ENCODE measurements at places on chromosomes 13 and 19.

GRCh38 chr13:20016649-20017364, 58.3 kb downstream of the ZMYM2 start:
- no peak for DNase-seq

- DNase-seq = no peak
Measured at GRCh38 chr19:1206150-1206863, 729 bp downstream of the STK11 start.

- DNase-seq = no peak
Measured at GRCh38 chr13:33100886-33101285, 84.7 kb downstream of the KL start.

DNA sequence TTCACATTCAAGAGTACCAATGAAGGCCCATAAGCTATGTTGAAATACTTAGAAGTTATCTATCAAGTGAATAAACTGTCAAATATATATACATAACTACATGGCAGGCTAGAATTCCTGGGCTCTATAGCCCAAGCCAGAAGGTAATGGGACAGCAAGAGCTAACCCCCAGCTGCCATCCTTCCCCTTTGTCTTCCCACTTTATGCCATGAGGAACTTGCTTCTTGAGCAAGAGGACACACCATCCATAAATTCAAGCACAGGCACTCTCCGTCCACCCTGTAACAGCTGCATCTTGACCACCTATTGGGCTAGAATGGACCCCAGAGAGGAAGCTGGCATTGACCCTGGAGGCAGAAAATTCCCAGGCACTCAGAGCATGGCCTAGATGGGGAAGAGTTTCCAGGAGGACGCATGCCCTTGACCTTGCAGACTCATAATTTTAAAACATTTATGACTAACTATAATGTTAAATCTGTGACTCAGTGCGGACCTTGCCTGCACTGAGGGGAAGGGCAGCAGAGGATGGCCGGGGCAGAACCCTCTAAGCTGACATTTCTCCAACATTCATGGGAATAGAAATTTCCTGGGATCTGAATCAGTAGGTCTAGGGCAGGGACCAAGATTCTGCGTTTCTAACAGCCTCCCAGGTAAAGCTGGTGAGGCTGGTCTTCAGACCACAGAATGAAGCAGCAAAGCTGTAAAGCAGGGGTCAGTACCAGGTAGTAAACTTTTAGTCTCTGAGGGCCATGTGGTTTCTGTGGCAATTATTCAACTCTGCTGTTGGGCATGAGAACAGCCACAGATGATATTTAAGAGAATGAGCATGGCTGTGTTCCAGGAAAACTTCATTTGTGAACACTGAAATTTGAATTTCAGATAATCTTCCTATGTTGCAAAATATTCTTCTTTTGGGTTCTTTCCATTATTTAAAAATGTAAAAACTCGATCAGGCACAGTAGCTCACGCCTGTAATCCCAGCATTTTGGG, 71.4 kb upstream of the CLDN10 start:
- no peak for DNase-seq

DNA sequence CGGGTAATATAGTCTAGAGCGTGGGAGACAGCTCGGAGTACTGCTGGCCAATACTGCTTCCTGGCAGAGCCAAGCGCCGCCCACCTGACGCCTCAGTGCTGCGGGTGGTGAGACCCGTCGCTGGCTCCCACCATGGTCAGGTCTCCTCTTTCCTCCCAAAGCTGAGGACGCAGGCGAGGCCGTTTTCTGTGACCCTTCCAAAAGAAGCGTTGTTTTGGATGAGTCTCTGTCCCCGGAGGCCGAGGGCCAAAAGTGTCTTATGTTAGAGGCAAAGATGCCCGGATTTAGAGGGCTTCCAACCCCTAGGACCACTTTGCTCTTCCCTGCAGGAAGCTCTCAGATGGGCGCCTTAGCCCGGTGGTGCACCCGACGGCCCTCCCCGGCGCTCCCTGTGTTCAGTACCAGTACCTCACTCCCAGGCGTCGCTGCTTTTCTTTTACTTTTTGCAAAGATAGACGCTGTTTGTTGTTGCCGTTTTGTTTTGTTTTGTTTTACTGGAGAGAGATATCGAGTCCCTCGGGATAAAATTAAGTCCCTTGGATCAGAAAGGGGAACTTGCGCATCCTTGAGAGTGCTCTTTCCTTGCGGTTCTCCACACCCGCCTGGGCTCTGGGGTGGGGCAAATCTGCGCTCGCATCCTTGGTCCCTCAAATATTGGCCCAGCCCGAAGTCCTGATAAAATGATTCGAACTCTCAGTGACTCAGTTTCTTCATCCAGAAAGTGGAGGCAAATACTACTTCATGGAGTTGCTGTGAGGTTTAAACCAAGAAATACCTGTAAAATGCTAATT, 7.0 kb downstream of the PDX1 start:
- DNase-seq = no peak

GRCh38 chr19:2983351-2984214, 6.2 kb downstream of the TLE6 start:
- peak; percentile 46 for DNase-seq

- peak; percentile 70 for DNase-seq
Measured at GRCh38 chr13:26222520-26223046, 469 bp upstream of the RNF6 start.

DNA sequence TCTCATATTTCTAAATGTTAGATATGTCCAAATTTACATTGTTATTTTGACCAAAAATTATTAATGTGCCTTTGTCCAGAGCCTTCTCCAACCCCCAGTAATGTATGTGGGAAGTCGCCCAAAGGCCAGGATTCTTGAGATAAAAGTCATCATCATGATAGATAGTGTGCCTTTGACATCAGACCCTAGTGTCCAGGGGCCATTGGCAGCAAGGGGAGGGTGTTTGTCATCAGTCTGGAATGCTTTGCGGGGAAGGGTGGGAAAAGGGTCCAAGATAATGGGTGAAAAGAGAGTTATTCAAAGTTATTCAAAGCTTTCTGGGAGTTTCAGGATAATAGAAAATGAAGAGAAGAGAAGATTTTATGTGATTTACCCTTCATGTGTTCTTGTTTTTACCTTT, 909.5 kb upstream of the GPC6 start:
- DNase-seq = no peak

DNA sequence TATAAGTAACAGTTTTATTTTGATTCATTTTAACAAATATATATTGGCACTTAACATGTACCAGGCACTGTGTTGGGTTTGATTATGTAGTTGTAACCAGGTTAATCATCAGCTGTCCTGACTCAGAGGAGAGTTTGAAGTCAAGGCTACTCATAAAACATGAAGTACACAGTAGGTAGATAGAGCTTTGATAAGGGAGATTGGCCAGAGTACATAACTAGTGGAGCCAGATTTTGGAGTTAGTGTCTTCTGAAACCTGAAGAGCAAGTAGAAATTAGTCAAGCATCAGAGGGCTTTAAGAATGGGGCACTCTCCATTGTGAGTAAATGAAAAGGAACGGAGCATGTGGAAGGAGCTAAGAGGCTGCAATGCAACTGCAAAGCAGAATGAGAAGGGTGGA, 333.9 kb downstream of the RFC3 start:
- no peak for DNase-seq

GRCh38 chr13:75938811-75939560, 302.9 kb downstream of the LMO7 start:
- no peak for DNase-seq

GRCh38 chr13:46015366-46015765, 37.2 kb downstream of the ZC3H13 start:
- no peak for DNase-seq

GRCh38 chr19:12639901-12640613, 26.5 kb downstream of the MAN2B1 start:
- DNase-seq = peak; percentile 35

GRCh38 chr19:11598103-11598483, 810 bp downstream of the ZNF627 start:
- DNase-seq = no peak

GRCh38 chr13:49731766-49732165, 40.5 kb upstream of the EBPL start:
- no peak for DNase-seq

DNA sequence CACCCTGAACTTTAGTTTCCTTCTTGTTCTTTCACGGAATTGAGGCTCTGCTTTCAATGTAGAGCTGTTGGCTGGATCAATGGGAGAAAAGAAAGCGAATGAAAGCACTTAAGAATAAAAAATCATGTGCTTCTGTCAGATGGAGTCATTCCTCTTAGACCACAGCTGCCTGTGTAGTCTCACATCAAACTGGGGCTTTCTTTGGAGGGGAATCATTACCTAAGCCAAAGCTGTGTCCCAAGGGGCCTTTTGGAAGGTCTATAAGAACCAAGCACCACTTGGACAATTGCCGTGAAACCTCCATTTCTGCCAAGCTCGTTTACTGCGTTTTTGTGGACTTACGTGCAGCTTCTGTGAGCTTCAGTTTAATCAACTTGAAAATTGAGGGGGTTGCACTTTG, 44.2 kb upstream of the RNF113B start:
- no peak for DNase-seq

- no peak for DNase-seq
Measured at GRCh38 chr19:18349524-18350128, 9.2 kb downstream of the PGPEP1 start.

GRCh38 chr19:13015361-13016223, 20.3 kb downstream of the NFIX start:
- DNase-seq = no peak

Measured in anterior cingulate cortex (tissue), 58 donors.